Immature natural killer cell (primary cell): ENCODE measurements at places on chromosomes 6 and 20.
A peak's percentile ranks its signal among the peaks of the same experiment; 100 is the strongest.

GRCh38 chr6:94045099-94045829 is 625.9 kb upstream of the EPHA7 start:
- DNase-seq = no peak
- H3K27me3 ChIP-seq = no peaks in the 10 kb centered on the region
- no peaks in the 10 kb centered on the region for H3K4me1 ChIP-seq
- no peak overlapping the region for H3K27ac ChIP-seq
- no peak overlapping the region for H3K4me3 ChIP-seq
- H3K36me3 ChIP-seq = no peaks in the 10 kb centered on the region

- H3K4me3 ChIP-seq = no peak overlapping the region
- peak; percentile 28 for DNase-seq
- H3K4me1 ChIP-seq = peaks cover 37% of the 10 kb centered on the region
These were observed 44.2 kb upstream of the ARFGEF2 start for GRCh38 chr20:48877304-48877703.

DNA sequence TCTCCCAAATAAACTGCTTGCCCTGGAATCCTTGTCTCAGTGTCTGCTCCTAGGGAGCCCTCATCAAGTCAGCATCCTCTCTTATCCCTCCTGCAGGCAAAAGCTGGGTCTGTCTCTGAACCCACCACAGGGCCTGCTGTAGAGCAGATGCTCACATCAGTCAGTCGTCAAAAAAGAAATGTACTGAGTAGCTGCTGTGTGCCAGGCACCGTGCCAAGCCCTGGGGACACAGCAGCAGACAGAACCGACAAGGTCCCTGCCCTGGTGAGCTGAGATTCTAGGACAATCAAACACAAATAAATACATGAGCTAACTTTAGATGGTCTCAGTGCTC is 68.5 kb downstream of the EYA2 start:
- no peaks in the 10 kb centered on the region for H3K36me3 ChIP-seq
- H3K4me3 ChIP-seq = no peak overlapping the region
- H3K4me1 ChIP-seq = no peaks in the 10 kb centered on the region
- peaks cover 2% of the 10 kb centered on the region for H3K27me3 ChIP-seq
- H3K27ac ChIP-seq = no peak overlapping the region

DNA sequence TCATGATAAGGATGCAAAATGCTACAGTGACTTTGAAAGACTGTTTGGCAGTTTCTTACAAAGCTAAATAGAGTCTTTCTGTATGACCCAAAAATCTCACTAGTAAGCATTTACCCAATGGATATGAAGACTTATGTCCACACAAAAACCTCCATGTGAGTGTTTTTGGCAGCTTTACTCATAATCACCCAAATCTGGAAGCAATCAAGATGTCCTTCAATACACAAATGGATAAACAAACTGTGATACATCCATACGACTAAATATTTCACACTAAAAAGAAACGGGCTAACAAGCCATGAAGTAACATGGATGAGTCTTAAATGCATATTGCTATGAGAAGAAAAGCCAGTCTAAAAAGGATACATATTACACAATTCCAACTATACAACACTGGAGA is 117.2 kb downstream of the PDE10A start:
- no peak overlapping the region for H3K27ac ChIP-seq
- H3K27me3 ChIP-seq = peaks cover 3% of the 10 kb centered on the region
- no peaks in the 10 kb centered on the region for H3K4me1 ChIP-seq
- peaks cover 3% of the 10 kb centered on the region for H3K36me3 ChIP-seq
- H3K4me3 ChIP-seq = no peak overlapping the region

- H3K4me1 ChIP-seq = peaks cover 6% of the 10 kb centered on the region
- H3K4me3 ChIP-seq = no peak overlapping the region
- peaks cover 4% of the 10 kb centered on the region for H3K36me3 ChIP-seq
- no peak overlapping the region for H3K27ac ChIP-seq
- no peak for DNase-seq
- H3K27me3 ChIP-seq = peaks cover 5% of the 10 kb centered on the region
These were observed 13.4 kb downstream of the CST3 start for GRCh38 chr20:23624324-23624691.

DNA sequence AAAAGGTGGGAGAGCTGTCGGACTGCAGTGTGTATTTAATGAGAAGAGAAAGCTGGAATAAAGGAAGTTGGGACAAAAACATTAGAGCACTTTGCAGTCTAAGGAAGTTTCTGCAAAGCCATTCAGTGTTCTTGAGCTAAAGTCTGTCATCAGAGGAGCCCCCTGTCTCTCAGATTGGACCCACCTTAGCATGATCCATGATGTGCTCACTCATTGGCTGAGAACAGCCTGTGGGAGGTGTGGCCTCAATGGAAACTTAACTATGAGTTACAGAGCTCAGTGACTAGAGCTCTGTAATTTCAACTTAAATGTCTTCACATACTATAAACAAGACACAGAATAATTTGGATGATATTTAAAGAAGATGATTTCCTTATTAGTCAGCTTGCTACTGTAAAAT is 437.0 kb downstream of the BTBD3 start:
- H3K4me1 ChIP-seq = no peaks in the 10 kb centered on the region
- no peak for DNase-seq
- no peaks in the 10 kb centered on the region for H3K36me3 ChIP-seq

DNA sequence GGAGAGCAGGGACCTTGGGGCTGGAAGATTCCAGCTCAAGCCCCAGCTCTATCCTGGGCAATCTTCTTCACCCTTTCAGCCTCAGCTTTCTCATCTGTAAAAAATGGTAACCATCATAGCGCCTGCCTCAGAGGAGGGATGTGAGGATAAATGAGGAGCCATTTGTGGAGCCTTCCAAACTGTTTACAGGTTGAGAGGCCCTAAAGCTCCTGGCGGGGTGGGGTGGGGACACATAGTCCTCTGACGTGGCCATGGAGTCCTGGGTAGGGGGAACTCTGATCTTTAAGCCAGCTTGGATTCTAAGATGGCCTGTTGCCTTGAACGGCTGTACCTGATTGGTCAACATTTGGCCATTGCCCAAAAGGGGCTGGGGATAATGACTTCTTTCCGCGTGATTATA is 111.1 kb downstream of the TOX2 start:
- H3K27me3 ChIP-seq = peaks cover 29% of the 10 kb centered on the region
- H3K36me3 ChIP-seq = no peaks in the 10 kb centered on the region
- H3K4me1 ChIP-seq = peaks cover 59% of the 10 kb centered on the region
- no peak for DNase-seq

- peaks cover 3% of the 10 kb centered on the region for H3K27me3 ChIP-seq
- H3K4me1 ChIP-seq = no peaks in the 10 kb centered on the region
- no peak overlapping the region for H3K4me3 ChIP-seq
- no peak overlapping the region for H3K27ac ChIP-seq
- peaks cover 45% of the 10 kb centered on the region for H3K36me3 ChIP-seq
These were observed 12.5 kb downstream of the CTSZ start for GRCh38 chr20:58994390-58995159.

- no peak overlapping the region for H3K27ac ChIP-seq
- no peak for DNase-seq
- peaks cover 3% of the 10 kb centered on the region for H3K4me1 ChIP-seq
- no peaks in the 10 kb centered on the region for H3K36me3 ChIP-seq
These were observed 100.7 kb downstream of the TAF4 start for GRCh38 chr20:61964675-61965605.

DNA sequence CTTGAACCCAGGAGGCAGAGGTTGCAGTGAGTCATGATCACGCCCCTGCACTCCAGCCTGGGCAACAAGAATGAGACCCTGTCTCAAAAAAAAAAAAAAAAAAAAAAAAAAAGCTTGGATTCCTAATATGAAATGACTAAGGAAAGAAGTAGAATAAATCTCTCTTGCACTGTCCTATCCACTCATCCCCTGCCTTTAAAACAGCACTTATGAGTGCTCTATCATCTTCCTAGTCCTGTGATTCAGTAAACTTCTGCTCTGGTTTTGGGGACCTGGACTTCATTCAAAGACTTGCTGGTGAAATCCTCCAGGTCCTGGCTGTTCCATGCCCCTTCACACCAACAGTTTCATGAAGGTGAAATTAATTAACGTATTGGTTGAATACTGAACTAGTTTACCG is 29.6 kb downstream of the TNFAIP3 start:
- no peak overlapping the region for H3K4me3 ChIP-seq
- H3K27me3 ChIP-seq = peaks cover 2% of the 10 kb centered on the region
- DNase-seq = no peak

DNA sequence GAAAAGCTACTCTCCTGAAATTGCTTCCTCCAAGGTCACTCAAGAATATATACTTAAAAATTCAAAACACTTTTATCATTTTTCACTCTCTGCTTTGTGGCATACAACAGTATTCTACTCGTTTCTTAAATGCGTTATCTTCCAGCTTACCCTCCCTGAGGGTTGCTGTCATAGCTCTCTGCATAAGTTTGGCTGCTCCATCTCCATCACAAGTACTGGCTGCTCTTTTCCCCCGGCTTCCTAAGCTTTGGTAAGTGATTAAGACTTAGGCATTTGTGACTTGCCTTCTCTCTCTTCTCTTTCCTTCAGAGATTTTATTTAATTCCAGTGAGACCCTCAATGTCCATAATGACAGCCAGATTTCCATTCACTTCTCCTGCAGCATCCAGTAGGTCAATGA is 128.3 kb downstream of the NKAIN2 start:
- no peaks in the 10 kb centered on the region for H3K36me3 ChIP-seq
- DNase-seq = no peak
- H3K27ac ChIP-seq = no peak overlapping the region

GRCh38 chr6:146065690-146066089 is 36.8 kb downstream of the GRM1 start:
- DNase-seq = no peak
- no peaks in the 10 kb centered on the region for H3K4me1 ChIP-seq
- H3K4me3 ChIP-seq = no peak overlapping the region
- H3K27me3 ChIP-seq = no peaks in the 10 kb centered on the region
- H3K27ac ChIP-seq = no peak overlapping the region

DNA sequence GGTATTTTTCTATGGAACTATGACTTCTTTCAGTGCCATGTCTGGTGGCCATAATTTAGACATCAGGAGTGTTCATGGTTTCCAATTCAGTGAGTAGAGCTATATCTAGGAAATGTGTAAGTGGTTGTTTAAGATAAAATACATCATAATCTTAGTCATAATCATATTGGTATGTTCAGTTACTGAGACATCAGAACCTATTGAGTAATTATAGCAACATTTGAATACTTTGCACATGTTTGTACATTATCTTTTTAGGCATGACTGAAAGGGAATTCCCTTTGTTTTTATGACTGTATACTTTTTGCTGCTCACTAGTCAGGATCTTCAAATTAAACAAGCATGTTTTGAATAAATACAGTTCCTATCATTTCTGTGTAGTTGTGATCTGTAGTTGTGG is 64.0 kb downstream of the STXBP5 start:
- no peaks in the 10 kb centered on the region for H3K27me3 ChIP-seq
- no peaks in the 10 kb centered on the region for H3K4me1 ChIP-seq
- no peak overlapping the region for H3K4me3 ChIP-seq
- DNase-seq = no peak

DNA sequence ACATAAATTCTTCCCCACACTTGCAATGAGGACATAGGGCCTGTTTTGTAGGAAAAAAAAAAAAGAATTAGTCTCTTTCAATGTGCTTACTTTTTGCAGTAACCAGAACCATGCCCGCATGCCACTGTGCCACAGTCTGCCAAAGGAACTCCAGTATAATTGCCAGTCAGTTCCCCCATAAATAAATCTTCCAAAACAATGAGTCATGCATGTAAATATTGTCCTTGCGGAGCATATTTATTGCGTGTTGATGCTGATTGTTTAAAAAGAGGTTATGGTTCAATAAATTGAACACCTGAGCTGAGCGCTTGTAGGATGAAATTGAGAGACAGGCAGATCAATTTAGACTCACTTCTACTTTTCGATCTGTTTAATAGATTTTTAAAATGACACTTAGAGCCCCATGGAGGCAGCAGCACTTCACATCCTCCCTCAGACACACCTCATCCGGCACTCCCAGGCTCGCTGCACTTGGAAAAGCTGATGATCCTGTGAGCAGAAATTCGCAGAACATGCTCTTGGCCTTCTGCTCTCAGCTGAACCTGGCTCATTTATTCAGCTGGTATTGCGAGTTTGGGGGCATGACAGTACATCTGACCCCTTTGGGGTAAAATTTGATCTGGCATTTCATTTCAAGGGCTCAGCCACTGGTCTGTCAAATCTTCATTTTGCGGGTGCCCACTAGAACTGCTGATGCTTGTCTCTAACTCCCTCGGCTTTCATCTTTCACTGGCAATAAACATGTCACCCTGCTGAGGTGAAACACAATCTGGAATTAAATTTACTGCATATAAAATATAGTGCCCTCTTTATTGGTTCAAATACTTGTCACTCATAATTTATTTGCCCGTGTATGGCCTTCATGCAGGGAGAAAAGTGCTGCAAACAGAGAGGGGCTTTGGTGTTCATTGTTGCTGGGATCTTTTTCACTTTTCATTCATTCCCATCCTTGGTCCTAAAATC is 371.1 kb upstream of the POU3F2 start:
- H3K27me3 ChIP-seq = no peaks in the 10 kb centered on the region
- no peak overlapping the region for H3K27ac ChIP-seq
- H3K36me3 ChIP-seq = no peaks in the 10 kb centered on the region
- H3K4me1 ChIP-seq = no peaks in the 10 kb centered on the region

DNA sequence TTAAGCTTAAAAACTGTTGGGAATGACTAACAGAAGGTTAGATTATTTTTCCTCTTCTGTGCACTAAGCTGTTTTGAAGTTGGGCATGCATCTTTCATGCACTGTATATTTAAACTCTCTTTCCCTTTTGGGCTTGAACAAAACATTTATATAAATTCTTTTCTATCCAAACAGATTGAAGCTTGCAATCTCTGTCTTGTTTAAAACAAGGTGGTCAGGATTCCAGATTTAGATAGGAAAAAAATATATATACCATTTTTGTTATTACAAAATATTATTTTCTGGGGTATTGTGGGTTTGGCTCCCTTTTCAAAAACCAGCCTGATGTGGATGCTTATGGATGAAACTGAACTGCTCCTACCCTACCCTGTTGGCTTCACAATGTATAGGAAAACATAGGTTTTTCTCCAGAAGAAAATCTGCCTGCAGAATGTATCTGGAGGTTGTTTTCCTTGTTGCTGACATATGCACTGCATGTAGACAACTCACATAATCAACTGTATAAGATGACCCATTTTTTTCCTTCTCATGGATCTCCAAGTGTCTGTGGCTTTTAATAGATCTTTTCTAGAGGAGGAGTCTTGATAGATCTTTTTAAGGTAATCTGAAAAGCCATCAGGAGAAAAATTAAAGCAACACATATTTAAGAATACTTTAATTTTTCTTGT is 146.3 kb downstream of the PRL start:
- H3K4me1 ChIP-seq = peaks cover 18% of the 10 kb centered on the region
- DNase-seq = no peak
- H3K27me3 ChIP-seq = peaks cover 13% of the 10 kb centered on the region
- no peak overlapping the region for H3K27ac ChIP-seq

GRCh38 chr6:14280766-14281293 is 163.3 kb downstream of the CD83 start:
- peaks cover 7% of the 10 kb centered on the region for H3K36me3 ChIP-seq
- H3K27me3 ChIP-seq = peaks cover 7% of the 10 kb centered on the region
- peaks cover 22% of the 10 kb centered on the region for H3K4me1 ChIP-seq
- H3K27ac ChIP-seq = no peak overlapping the region
- no peak for DNase-seq

DNA sequence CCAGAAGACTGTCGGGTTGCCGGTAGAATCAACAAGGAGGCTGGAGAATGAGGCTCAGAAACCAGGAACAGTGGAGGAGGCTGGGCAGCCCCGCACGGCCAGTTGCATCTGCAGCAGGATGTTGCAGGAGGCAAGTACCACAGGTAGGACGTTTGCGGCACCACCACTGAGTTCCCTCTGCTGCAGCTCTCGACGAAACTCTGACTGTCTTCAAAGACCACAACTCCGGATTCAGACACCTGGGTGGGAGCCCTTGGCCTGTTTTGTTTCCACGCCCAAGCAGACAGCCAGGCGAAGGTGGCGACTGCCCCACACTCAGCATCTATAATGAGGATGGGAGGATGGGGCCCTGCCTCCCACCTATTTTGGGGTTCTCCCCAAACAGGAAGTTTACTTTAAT is 218.2 kb downstream of the ZDHHC14 start:
- H3K4me1 ChIP-seq = peaks cover 26% of the 10 kb centered on the region
- peaks cover 4% of the 10 kb centered on the region for H3K27me3 ChIP-seq
- no peak overlapping the region for H3K27ac ChIP-seq
- H3K36me3 ChIP-seq = peaks cover 3% of the 10 kb centered on the region
